ENCODE measurements at places on chromosomes 5 and 9.

DNA sequence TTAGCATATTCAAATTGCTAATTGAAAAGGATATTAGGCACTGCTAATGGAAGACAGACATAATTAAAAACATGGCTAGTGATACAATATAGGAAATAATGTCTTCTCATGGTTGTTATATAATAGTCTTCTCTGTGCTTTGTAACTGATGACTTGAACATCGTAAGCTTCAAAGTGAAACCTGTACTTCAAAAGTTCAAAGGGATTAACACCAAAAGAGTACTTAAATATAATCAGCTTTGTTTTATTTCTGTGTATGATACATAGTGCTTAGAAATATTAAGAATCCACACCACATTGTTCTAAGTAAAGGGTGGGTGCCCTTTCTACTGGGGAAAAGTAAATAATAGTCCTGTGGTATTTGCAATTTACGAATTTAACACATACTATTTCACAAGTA lies 75.4 kb upstream of the ITGA1 start:
- no peak for DNase-seq

- DNase-seq, result no peak
Observed at GRCh38 chr5:180910182-180910581, 11.2 kb downstream of the BTNL8 start.

DNA sequence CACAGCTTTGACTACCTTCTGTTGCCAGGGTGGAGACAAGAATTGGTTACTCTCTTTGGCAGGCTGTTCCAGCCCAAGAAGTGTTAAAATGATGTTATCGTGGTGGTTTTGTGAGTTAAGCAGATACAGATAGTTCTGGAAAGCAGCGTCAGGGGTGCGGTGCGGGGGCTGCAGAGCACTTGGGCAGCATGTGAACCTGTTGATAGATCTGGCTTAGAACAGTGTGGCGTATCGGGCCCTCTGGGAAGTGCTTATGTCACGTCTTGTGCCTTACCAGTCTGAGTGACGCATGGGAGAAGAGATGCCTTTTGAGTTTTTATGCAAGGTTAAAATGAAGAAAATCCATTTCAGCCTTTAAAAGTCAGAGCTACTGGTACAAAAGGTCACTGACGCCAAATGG lies 152.5 kb downstream of the PRKACG start:
- DNase-seq, result no peak

- DNase-seq, result no peak
Observed at GRCh38 chr9:109886617-109887016, 106.6 kb downstream of the PALM2AKAP2 start.

GRCh38 chr5:155316070-155316714 lies 302.6 kb downstream of the KIF4B start:
- DNase-seq, result no peak

DNA sequence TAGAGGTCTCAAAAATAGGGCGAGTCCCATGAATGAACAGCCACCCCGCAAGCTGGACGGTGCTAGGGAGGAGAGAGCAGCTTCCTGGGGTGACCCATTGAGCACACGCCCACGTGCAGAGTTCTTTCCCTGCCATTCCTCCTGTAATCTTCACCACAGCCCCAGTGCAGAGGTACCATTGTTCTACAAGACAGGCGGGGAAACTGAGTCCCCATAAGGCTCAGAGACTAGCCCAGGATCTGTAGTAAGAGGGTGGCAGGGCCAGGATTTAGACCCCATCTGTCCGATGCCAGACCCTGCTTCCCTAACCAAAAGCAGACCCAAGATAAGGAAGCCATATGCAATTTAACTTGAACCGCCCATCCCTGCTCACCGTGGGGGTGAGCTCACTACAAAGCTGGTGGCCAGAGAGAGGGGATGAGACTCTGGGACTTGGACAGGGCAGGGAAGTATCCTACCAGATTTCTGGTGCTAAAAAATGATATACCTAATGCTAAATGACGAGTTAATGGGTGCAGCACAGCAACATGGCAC lies 36.7 kb upstream of the ORM1 start:
- no peak for DNase-seq

All from stimulated activated CD8-positive, alpha-beta memory T cell treated with anti-CD3 and anti-CD28 coated beads, Interleukin-12 subunit alpha, Interleukin-12 subunit beta, amount 100 ng/mL, for 1 hour (primary cell).